ENCODE measurements at places on chromosomes 2 and 18. TPM values are rescaled to one million over a fixed set of nuclear protein-coding genes. Genes with fewer than 3 reads are reported as not detected.

- DNase-seq: no peak
- H3K4me3 ChIP-seq: no peak overlapping the region
- H3K36me3 ChIP-seq: no peaks in the 10 kb centered on the region
- H3K27me3 ChIP-seq: no peaks in the 10 kb centered on the region
- H3K4me1 ChIP-seq: peaks cover 3% of the 10 kb centered on the region
- H3K27ac ChIP-seq: no peak overlapping the region
Measured at GRCh38 chr2:241857041-241857541, 1.6 kb downstream of the PDCD1 start.

GRCh38 chr18:23077493-23078256 lies 57.6 kb upstream of the CABLES1 start:
- no peaks in the 10 kb centered on the region for H3K4me1 ChIP-seq
- no peak for DNase-seq
- H3K36me3 ChIP-seq: no peaks in the 10 kb centered on the region
- no peaks in the 10 kb centered on the region for H3K27me3 ChIP-seq
- no peak overlapping the region for H3K4me3 ChIP-seq

DNA sequence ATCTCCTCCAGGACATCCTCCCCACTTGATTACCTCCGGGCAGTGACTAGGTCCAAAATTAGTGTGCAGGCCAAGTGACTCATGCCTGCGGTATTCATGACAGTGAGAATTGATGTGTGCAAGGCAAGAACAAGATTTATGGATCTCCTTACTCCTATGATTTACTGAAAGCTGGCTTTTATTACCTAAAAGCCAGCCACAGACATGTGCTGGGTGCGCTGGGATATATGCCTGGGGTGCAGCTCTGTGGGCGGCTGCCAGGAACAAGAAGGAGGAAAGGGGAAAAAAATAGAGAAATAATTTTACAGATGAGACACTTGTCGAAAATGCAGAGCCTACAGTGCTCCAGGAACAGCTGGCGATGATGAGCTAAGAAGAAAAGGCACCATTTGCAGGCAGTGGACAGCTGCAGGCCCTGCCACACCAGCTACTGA lies 359.3 kb downstream of the CMPK2 start:
- no peak for DNase-seq
- no peaks in the 10 kb centered on the region for H3K27me3 ChIP-seq
- no peaks in the 10 kb centered on the region for H3K36me3 ChIP-seq
- no peaks in the 10 kb centered on the region for H3K4me1 ChIP-seq

- no peak overlapping the region for H3K27ac ChIP-seq
- no peaks in the 10 kb centered on the region for H3K36me3 ChIP-seq
- H3K27me3 ChIP-seq: no peaks in the 10 kb centered on the region
- H3K4me3 ChIP-seq: no peak overlapping the region
Measured at GRCh38 chr2:145655165-145655765, 1135.3 kb upstream of the ZEB2 start.

- DNase-seq: no peak
- no peaks in the 10 kb centered on the region for H3K36me3 ChIP-seq
- H3K4me1 ChIP-seq: peaks cover 6% of the 10 kb centered on the region
Measured at GRCh38 chr2:55231546-55232083, 478 bp downstream of the CLHC1 start.

GRCh38 chr18:77648411-77648810 lies 398.8 kb downstream of the GALR1 start:
- no peaks in the 10 kb centered on the region for H3K4me1 ChIP-seq
- H3K27ac ChIP-seq: no peak overlapping the region
- no peaks in the 10 kb centered on the region for H3K36me3 ChIP-seq

DNA sequence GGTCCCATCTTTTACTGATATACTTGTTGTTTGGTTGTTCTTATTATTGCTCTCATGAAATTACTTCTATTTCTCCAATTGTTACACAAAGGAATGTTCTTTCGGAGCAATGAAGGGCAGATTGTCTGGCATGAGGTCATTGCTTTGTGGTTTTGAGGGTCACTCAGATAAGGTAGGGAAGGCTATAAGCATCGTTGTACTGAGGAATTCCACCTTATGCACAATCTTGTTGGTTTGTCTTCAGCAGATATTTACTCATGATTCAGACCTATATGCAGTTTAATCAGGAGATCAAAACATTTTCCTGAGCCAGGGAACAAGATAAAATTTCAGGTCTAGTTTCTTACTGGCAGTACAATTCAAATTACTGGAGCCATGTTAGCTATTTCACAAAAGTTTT lies 163.0 kb upstream of the SPHKAP start:
- H3K36me3 ChIP-seq: no peaks in the 10 kb centered on the region
- DNase-seq: no peak
- H3K4me3 ChIP-seq: no peak overlapping the region
- H3K4me1 ChIP-seq: no peaks in the 10 kb centered on the region
- H3K27ac ChIP-seq: no peak overlapping the region
- no peaks in the 10 kb centered on the region for H3K27me3 ChIP-seq

DNA sequence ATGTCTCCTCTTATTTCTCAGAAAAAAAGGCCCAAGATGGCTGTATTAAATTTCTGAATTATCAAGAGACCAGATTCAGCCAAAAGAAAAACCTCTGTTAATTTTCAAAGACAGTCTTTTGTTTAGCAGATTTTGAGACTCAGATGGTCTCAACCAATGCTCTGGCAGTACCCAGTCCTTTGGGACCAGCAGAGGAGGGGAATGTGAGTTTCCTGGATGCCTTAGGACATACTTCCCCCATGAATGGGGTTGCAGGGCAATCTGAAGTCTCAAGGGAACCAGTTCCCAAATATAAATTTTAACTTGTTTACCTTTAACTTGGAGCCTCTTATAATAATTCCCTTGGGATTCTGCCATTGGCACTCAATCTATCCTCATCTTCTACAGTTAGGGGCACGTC lies 107.8 kb upstream of the ZNF521 start:
- H3K4me1 ChIP-seq: no peaks in the 10 kb centered on the region
- H3K27me3 ChIP-seq: no peaks in the 10 kb centered on the region
- no peak overlapping the region for H3K4me3 ChIP-seq
- DNase-seq: no peak
- H3K27ac ChIP-seq: no peak overlapping the region
- H3K36me3 ChIP-seq: no peaks in the 10 kb centered on the region

DNA sequence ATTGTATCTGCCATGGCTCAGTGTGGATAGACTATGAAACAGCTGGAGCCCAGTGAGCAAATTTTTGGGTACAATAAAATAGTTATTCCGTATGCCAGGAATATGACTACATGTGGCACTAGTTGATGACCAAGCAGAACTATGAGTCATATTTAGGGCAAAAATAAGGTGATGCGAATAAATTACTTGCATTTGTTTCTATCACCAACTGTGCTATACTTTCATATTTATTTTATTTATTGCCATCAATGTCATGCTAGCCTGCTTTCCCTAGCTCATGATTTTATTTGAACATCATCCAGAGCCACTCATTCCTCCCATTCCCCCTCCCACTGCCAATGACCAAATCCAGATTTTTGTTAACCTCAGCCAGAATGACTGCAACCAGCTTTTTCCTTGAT lies 13.3 kb upstream of the FAP start:
- no peaks in the 10 kb centered on the region for H3K4me1 ChIP-seq
- no peak overlapping the region for H3K4me3 ChIP-seq
- H3K27me3 ChIP-seq: no peaks in the 10 kb centered on the region
- no peak overlapping the region for H3K27ac ChIP-seq
- H3K36me3 ChIP-seq: no peaks in the 10 kb centered on the region

- no peak overlapping the region for H3K27ac ChIP-seq
- DNase-seq: no peak
- no peaks in the 10 kb centered on the region for H3K36me3 ChIP-seq
- no peaks in the 10 kb centered on the region for H3K27me3 ChIP-seq
Measured at GRCh38 chr18:68427951-68428401, 286.9 kb downstream of the TMX3 start.

- no peaks in the 10 kb centered on the region for H3K36me3 ChIP-seq
- H3K27ac ChIP-seq: no peak overlapping the region
- H3K27me3 ChIP-seq: no peaks in the 10 kb centered on the region
- no peaks in the 10 kb centered on the region for H3K4me1 ChIP-seq
Measured at GRCh38 chr18:41320100-41320499, 634.9 kb upstream of the PIK3C3 start.

The RAX gene
- total RNA-seq: not detected

The PKDCC gene
- 61.3 TPM for total RNA-seq

The GCG gene
- total RNA-seq: 55.8 TPM

The LRP2 gene
- total RNA-seq: not detected

The OR6B2 gene
- total RNA-seq: not detected

Measured in colonic mucosa (tissue), 4 donors.